ENCODE measurements at places on chromosomes 7 and 10.

DNA sequence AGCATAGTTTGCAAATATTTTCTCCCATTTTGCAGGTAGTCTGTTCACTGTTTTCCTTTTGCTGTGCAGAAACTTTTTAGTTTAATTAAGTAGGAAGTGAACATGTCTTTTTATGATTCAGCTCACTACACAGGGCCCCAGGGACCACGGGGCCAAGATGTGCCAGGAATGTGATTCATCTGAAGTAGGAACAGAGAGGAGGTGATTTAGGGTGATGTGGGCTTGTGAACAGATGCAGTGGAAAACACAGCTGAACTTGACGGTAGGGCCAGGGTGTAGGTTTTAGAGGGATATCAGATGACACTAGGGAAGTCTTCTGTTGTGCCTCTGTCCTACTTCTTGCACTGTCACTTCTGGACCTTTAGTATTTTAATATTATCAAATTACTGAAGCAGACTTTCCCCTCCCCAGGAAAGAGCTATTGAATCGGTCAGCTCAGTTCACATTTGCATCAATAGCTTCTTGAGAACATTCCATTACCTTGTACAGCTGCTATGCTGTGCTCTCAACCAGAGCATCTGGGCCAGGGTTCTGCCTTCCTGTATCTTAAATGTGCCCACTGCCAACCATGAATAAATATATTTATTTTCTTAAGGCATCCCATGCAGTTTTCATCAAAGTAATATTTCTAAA lies 96.9 kb downstream of the OSBPL3 start:
- DNase-seq = no peak

DNA sequence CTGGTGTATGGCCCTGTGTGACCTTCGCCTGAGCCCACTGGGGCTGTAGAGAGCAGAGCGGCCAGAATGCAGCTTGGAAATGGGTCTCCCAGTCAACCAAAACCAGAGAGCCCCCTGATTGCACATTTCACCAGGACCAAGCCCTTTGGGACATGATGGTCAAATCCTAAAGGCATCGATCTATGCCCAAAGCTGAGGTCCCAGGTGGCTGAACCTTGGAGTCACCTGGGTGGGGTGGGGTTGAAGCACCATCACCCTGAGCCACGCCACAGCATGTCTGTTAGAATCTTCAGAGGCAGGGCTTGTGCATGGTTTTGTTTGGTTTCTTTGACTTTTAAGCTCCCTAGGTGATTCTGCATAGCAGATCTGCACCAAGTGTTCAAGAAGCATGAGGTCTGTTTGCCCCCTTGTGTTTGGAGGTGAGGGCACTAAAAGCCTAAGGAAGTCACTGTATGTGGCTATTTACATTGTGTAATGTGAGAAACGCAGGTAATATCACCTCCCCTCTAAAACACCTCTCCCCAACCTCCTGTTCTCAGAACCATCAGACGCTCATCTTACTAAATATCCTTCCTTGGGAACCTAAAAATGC lies 9.6 kb downstream of the PKD1L1 start:
- no peak for DNase-seq

DNA sequence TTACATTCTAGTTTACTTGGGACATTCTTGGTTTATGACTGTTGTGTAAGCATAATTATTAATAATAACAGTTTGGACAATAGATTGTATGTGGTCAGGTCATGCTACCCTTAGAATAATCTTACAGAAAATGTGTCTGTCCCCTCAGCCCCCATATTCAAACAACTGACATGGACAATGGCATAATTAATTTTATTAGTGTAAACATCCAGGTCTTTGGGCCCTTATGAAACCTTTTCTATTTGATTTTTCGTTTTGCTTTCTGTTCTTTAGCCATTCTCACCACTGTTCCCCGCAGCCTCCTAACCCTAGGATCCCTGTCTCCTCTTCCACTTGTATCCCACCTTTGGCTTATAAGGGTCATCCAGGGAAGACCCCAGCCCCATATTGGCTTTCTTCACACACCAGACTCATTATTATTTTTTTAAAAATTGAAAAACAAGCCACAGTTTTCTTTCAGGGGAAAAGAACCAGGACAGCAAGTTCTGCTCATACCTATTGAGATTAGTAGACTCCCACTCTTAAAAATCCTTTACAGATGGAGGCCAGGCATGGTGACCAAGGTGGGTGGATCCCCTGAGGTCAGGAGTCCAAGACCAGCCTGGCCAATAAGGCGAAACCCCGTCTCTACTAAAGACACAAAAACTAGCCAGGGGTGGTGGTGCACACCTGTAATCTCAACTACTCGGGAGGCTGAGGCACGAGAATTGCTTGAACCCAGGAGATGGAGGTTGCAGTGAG lies 11.5 kb downstream of the VIM start:
- DNase-seq = no peak

DNA sequence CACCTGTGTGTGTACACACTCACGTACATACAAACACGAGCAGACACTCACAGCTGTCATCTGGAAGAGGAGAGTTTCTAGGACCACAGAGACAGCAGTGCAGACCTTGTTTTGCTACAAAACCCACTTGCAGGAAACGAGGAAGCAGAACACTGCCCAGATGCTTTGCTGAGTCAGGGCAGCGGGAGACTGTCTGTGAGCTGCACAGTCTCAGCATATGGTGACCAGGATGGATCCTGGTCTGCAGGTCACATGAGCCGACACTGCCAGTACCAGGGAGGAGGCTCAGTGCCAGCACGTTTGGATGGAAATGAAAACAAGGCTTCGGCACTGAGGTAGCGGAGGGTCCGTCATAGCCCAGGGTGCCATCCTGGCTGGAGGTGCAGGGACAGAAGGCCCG lies 117.6 kb upstream of the DPP6 start:
- DNase-seq = no peak

DNA sequence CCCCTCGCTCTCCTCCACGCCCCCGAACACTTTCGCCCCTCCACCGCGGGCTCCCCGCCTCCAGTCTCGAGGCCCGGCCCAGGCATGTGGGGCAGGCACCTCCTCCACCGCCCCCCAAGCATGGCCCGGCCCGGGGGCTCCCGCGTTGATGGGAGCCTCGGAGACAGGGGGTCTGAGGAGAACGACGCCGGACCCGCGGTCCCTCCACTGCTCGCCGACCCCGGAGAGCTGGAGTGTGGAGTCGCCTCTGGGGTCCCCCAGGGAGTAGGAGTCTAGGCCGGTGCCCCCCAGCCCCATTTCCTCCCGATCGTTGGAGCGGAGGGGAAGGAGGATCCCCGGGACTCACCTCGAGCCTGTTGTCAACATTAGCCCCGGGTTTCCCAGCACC lies 206 bp downstream of the UPF2 start:
- peak; percentile 3 for DNase-seq

DNA sequence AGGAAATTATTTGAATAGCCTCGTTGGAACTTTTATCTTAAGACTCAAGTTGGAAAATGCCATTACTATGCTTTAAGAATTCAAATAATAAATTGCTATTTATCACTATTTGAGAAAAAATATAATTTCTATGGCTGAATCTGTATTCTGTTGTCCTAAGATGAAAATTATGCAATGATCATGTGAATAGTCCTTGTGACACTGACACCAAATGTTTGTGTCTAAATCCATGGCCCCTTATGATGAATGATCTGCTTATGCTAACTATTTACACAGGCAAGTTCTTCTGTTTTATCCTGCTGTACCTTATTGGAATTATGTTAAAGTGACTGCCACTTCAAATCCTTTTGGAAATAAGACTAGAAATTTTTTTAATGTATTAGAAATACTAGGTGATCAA lies 208.7 kb downstream of the DOCK4 start:
- no peak for DNase-seq

DNA sequence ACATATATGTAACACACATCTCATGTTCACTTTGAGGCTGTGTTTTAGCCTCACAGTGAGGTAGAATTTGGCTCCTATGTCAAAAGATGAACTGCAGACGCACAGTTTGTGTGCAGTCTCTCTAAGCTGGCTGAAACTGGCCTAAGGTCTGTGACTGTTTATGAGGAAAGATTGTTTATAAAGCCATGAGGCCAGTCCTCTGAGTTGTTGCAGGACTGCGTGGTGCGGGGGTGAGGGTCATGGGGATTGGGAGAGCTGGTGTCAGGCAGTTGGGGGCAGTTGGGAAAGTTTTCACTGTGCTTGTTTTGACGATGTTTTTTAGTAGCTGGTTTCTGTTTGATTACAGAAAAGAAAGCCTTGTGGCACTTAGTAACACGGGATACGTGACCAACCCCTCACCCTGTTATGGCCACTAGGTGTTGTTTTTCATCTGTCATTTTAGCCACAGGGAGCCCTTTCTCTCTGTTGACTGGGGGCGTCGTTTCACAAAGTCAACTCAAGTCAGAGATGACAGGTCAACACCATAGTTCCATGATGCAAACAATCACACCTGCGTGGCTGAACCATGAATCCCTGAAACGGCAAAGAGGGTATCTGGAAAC lies 310.9 kb downstream of the CCDC3 start:
- DNase-seq = no peak

- no peak for DNase-seq
These were observed 29.3 kb downstream of the PLEKHS1 start for GRCh38 chr10:113780681-113781250.

DNA sequence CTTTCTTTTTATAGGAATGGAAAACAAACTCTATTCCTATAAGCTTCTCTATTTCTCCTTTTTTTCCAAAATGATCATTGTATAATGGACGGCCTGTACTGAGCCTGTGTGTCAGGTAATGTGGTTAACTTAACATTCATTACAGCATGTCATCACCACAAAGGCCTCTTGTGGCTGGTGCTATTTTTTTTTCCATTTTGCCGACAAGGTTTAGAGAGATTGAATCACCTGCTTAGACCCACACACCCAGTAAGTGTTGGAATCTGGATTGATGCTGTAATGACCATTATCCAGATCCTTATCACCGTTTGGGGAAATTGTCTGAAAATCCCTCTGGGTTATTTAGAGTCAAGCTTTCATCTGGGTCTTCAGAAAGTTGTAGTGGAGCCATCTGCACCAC lies 18.5 kb downstream of the AKR1B15 start:
- no peak for DNase-seq

Data from stimulated activated CD4-positive, alpha-beta T cell treated with anti-CD3 and anti-CD28 coated beads, Interleukin-1b, Interleukin-23, amount 100 ng/mL, for 1 hour (primary cell).